ENCODE measurements at places on chromosomes 13 and 19. TPM values are rescaled to one million over a fixed set of nuclear protein-coding genes. Genes with fewer than 3 reads are reported as not detected.

DNA sequence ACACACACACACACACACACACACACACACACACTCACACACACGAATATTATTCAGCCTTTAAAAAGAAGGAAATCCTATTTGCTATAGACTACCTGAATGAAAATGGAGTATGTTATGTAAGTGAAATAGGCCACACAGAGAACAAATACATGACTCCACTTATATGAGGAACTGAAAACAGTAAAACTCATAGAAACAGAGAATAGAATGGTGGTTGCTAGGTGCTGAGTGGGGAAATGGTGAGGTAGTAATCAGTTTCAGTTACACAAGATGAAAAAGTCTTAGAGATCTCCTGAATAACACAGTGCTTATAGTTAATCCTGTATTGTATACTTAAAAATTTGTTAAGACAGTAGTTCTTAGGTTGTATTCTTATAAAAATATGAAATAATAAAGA is 8.2 kb downstream of the ZNF677 start:
- DNase-seq, result no peak

Gene WDR88
- not detected for total RNA-seq

GRCh38 chr13:79549355-79550106 is 68.6 kb downstream of the NDFIP2 start:
- DNase-seq, result no peak

- no peak for DNase-seq
Observed at GRCh38 chr19:30149300-30149699, 207.3 kb downstream of the URI1 start.

- DNase-seq, result no peak
Observed at GRCh38 chr13:52345048-52345447, 60.9 kb downstream of the THSD1 start.

Gene TRIM13
- total RNA-seq, result 34.9 TPM

Gene CCDC169
- 43.3 TPM for total RNA-seq

- no peak for DNase-seq
Observed at GRCh38 chr19:9735986-9736385, 32.6 kb downstream of the ZNF846 start.

Gene GGACT
- 1.5 TPM for total RNA-seq

DNA sequence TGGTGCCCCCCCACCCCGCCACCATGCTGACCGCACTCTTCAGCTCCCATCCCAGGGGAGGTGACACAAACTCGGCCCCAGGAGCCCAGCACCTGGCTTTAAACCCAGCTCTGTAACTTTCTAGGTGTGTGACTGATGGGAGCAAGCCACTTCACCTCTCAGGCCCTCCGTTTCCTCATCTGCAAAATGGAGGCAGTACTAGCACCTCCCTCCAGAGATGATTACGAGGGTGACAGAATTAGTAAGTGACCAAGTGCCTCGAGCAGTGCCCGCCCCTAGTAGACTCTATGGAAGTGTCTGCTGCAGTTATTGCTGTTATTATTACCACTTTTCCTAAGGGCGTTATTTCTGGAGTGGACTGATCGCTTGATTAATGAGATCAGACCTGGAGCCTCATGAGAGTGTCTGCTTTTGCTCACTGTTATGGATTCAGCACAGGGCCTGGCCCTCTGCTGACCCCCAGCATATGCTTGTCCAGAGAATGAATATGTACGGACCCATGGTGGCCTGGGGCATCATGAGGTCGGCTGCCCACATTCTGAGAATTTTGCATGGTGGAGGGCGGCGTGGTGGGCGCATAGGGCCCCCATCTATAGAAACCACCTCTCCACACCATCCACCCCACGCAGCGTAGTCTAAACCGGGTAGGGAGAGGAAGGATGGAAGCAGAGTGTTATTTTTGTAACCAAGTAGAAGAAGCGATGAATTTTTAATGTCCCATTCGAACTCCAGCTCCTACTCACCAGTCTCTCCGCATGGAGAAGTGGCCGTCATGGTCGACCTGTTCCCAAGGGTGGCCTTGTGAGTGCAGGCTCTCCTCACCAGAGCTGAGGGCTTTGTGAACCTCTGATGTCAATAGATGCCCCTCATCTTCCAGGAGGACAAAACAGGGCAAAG is 48.2 kb downstream of the CAPN12 start:
- no peak for DNase-seq

Gene LPAR6
- total RNA-seq, result 0.84 TPM

GRCh38 chr13:30158774-30159445 is 148.4 kb downstream of the KATNAL1 start:
- no peak for DNase-seq

DNA sequence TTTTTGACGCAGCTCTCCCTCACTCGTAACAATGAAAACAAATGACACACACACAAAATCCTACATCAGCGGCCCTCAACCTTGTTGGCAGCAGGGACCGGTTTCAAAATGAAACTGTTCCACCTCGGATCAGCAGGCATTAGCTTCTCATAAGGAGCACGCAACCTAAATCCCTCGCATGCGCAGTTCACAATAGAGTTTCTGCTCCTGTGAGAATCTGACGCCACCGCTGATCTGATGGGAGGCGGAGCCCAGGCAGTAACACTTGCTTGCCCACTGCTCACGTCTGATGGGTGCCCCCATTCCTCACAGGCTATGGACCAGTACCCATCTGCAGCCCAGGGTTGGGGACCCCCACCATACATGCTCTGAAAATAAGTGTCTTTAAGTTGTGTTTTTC is 43.4 kb downstream of the DHRS12 start:
- DNase-seq, result no peak

- no peak for DNase-seq
Observed at GRCh38 chr13:22801402-22802003, 379.3 kb upstream of the SGCG start.

Gene RASIP1
- 9.3 TPM for total RNA-seq

Gene SMIM7
- 67.5 TPM for total RNA-seq

Gene ZNF548
- total RNA-seq, result 9.9 TPM

- DNase-seq, result no peak
Observed at GRCh38 chr13:33863188-33863789, 45.3 kb downstream of the RFC3 start.

DNA sequence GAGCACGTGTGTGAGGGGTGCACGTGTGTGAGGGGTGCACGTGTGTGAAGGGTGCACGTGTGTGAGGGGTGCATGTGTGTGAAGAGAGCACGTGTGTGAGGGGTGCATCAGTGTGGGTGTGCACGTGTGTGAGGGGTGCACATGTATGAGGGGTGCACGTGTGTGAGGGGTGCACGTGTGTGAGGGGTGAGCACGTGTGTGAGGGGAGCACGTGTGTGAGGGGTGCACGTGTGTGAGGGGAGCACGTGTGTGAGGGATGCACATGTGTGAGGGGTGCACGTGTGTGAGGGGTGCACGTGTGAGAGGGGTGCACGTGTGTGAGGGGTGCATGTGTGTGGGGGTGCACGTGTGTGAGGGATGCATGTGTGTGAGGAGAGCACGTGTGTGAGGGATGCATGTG is 15.7 kb downstream of the RASA3 start:
- DNase-seq, result no peak

Gene ACP5
- 9.0 TPM for total RNA-seq

Data from H1 (cell line).